ENCODE measurements at places on chromosomes 12 and 14. TPM values are rescaled to one million over a fixed set of nuclear protein-coding genes. Genes with fewer than 3 reads are reported as not detected.

The PDE3A gene
- 0.03 TPM for total RNA-seq

The CCDC197 gene
- not detected for total RNA-seq

The GLT8D2 gene
- 0.54 TPM for total RNA-seq

The MYO1H gene
- total RNA-seq: not detected

The NID2 gene
- 0.36 TPM for total RNA-seq

The BCL11B gene
- 0.23 TPM for total RNA-seq

GRCh38 chr14:94945615-94946014, 175.7 kb upstream of the GSC start:
- H3K27me3 ChIP-seq: no peaks in the 10 kb centered on the region
- no peaks in the 10 kb centered on the region for H3K36me3 ChIP-seq
- no peak overlapping the region for H3K27ac ChIP-seq
- DNase-seq: no peak
- no peaks in the 10 kb centered on the region for H3K4me1 ChIP-seq
- H3K4me3 ChIP-seq: no peak overlapping the region

- H3K27ac ChIP-seq: no peak overlapping the region
- H3K4me1 ChIP-seq: no peaks in the 10 kb centered on the region
- H3K36me3 ChIP-seq: no peaks in the 10 kb centered on the region
- H3K27me3 ChIP-seq: no peaks in the 10 kb centered on the region
- no peak overlapping the region for H3K4me3 ChIP-seq
- DNase-seq: peak; percentile 56
Observed at GRCh38 chr14:99415496-99416281, 65.0 kb downstream of the SETD3 start.

- H3K36me3 ChIP-seq: no peaks in the 10 kb centered on the region
- DNase-seq: no peak
- H3K27ac ChIP-seq: no peak overlapping the region
- no peaks in the 10 kb centered on the region for H3K4me1 ChIP-seq
- no peak overlapping the region for H3K4me3 ChIP-seq
Observed at GRCh38 chr14:94364964-94365363, 23.4 kb downstream of the SERPINA1 start.

DNA sequence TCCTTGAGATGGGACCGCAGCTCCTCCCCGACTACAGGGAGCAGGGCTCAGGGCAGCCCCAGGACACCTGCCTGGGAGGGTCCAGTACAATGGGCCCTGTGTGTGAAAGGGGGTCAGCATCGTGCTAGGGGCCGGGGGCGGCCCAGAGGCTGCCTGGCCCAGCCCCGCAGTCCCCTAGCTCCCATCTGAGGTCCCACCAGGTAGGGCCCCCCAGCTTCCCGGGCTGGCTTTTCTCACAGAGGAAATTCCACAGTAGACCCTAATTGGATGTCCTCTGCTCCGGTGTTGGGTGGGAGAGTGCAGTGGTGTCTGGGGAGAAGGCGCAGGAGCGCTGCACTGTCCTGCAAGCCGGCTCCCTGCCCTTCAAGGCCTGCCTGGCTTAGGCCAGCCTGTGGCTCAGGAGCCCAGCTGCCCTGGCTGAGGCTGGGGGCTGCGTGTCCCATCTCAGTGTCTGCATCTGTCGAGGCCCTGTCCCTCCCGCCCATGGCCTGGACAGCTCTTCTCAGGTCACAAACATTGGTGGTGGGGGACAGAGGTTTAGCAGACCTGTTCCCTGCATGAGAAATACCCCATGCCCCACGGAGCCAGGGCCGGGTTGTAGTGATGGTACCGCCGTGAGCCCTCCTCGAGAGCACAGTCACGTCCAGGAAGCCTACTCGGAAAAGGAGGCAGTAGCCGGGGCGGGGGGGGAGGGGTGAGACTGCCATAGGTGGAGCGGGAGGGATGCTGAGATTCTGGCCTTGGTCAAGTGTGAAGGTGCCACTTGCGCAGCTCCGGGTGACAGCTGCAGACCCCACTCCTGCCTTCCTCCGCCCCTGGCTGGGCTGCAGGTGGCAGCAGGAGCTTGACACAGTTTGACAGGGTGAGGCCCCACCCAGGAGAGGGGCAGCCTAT, 11.6 kb downstream of the HIP1R start:
- H3K27me3 ChIP-seq: no peaks in the 10 kb centered on the region
- DNase-seq: no peak
- H3K27ac ChIP-seq: no peak overlapping the region

DNA sequence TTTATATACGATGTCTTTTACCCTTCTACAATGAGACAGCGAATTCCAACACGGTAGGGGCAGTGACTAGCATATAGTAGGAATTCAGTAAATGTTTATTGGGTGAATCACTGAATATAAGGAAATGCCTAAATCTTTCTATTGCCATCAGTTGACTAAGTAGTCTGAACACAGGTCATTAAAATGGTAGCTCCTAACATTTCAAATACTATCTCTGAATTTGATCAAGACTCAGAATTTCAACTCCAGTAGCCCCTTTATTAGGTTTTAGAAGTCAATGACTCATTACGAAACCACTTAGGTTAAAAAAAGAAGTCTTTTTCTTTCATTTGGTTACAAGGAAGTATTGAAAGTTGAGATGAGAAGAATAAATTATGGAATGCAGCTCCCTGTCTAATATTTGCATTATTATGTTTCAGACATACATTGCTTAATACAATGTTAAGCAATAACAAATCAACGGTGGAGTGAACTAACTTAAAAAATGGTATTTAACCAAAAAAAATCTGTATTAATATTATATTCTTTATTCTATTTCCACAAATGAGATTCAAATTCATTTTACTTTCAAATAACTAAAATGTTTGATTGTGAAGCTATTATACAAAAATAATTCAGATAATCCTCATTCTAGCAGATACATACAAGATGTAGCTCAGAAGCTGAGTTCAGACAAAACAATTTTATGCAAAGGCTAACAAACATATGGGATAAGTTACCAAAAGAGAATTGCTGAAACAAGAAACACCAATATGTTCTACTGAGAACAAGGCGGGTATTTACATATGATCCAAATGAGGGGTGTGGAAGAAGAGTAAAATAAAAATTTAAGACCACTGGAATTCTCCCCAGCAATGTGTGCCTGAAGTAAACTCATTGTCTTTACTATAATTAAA, 302.7 kb downstream of the CEP128 start:
- no peak overlapping the region for H3K27ac ChIP-seq
- DNase-seq: no peak
- H3K4me3 ChIP-seq: no peak overlapping the region
- no peaks in the 10 kb centered on the region for H3K4me1 ChIP-seq
- H3K27me3 ChIP-seq: no peaks in the 10 kb centered on the region

- no peaks in the 10 kb centered on the region for H3K36me3 ChIP-seq
- no peaks in the 10 kb centered on the region for H3K27me3 ChIP-seq
- no peak overlapping the region for H3K27ac ChIP-seq
Observed at GRCh38 chr12:16165506-16165905, 112.0 kb downstream of the SLC15A5 start.

- H3K4me3 ChIP-seq: no peak overlapping the region
- H3K4me1 ChIP-seq: no peaks in the 10 kb centered on the region
- no peak for DNase-seq
- no peak overlapping the region for H3K27ac ChIP-seq
- no peaks in the 10 kb centered on the region for H3K27me3 ChIP-seq
- H3K36me3 ChIP-seq: no peaks in the 10 kb centered on the region
Observed at GRCh38 chr12:94286583-94287244, 138.3 kb downstream of the PLXNC1 start.

DNA sequence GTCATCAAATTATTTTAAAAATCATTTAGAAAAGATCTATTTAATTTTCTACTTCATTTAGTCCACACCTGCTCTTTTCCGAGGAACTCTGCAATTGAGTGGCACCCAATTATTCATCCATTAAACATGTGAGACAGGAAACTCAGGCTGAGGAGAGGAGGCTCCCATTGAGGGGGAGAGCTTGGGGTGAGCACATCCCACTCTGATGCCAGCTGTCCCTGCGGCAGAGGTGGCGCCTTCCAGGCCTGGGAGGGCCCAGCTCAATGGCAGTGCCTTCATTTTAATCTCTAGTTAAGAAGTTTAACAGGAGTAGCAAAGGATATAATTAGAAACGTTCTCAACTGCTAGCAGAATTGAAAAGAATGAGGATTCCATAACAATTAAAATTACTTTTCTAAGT, 92.0 kb downstream of the ITPR2 start:
- no peak for DNase-seq
- no peaks in the 10 kb centered on the region for H3K4me1 ChIP-seq
- no peak overlapping the region for H3K4me3 ChIP-seq
- no peaks in the 10 kb centered on the region for H3K27me3 ChIP-seq
- no peak overlapping the region for H3K27ac ChIP-seq

DNA sequence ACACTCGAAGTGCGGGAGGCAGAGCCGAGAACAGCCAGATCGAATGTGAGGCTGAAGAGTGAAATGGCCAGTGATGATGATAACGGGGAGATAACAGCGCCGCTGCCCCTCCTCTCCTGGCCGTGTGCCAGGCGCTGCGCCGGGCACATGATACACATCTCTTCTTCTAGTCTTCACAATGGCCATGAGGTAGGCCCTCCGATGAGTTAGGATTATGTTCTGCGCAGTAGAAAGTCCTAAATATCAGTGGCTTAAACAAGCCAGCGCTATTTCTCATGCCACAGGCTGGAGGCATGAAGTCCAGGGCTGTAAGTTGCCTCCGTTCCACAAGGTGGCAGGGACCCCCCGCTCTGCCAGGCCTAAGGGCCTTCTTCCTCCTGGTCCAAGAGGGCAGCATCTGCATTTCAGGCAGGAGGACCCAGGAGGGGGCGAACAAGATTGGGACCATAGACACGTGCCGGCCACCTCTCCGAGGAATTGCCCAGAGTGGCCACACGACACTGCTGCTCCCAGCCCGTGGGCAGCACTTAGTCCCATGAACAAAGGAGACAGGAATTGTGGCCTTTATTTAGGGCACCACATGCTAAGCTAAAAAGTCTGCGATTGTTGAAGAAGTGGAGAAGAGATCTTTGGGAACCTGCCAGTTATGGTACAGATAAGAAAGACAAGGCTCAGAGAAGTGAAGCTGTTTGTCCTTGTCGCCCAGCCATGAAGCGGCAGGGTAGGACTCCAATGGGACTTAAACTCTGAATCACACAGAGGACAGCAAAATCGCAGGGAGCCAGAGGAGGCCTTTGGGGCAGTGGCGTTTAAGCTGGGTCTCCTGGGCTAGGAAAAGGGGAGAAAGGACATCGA, 10.9 kb upstream of the HVCN1 start:
- no peak overlapping the region for H3K4me3 ChIP-seq
- DNase-seq: no peak
- H3K36me3 ChIP-seq: no peaks in the 10 kb centered on the region
- no peaks in the 10 kb centered on the region for H3K4me1 ChIP-seq
- no peaks in the 10 kb centered on the region for H3K27me3 ChIP-seq

DNA sequence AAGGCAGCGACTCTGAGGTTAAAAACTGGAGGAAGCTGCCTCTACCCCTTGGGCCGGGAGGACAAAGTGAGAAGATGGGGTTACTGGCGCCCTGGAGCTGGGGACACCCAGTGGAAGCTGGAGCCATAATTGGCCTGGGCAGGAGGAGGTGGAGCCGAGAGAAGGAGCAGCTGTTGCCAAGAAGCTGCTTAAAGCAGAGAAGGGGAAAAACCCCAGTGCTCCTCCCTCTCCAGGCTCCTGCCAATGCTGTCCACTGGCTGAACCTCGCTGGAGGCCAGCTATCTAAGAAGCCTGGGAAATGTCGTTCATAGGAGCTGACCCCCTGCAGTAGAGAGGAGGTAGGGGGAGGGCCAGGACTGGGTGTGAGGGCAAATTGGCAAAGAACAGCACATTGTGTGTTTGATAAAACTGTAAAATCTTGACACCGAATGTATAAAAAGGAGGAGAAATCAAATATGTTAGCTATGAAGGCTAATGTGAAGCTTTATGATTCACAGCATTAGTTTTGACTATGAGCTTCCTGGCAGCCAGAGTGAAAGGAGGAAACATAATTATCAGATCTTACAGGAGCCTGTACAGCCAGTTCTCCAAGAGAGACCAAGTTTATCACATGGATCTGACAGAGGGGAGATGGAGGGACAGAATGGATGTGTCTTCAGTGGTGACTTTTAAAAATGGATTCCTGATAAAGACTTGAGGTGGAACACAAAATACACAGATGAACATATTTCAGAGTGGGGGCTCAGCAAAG, 9.5 kb downstream of the HHIPL1 start:
- no peak overlapping the region for H3K27ac ChIP-seq
- no peak overlapping the region for H3K4me3 ChIP-seq
- H3K36me3 ChIP-seq: no peaks in the 10 kb centered on the region
- H3K27me3 ChIP-seq: no peaks in the 10 kb centered on the region

DNA sequence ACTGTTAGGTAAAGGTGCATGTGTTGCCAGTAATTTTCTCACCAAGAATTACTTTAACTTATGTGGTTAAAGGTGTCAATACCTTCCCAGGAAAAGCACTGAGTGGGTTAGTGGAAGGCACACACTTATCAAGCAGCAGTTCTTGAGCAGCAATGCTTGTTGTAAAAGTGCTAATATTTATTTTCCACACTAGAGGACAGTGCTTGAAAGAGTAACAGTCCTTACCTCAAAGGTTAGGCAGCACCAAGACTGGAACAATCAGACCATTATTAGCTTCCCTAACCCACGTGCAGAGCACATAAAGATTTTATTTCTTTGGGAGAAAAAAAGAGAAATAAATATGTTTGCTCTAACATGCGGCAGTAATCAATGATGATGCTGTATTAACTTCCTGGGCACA, 48.8 kb upstream of the KRR1 start:
- no peak for DNase-seq
- peak overlapping the region; percentile 83 for H3K27ac ChIP-seq
- H3K27me3 ChIP-seq: no peaks in the 10 kb centered on the region
- H3K36me3 ChIP-seq: no peaks in the 10 kb centered on the region
- no peak overlapping the region for H3K4me3 ChIP-seq
- H3K4me1 ChIP-seq: peaks cover 19% of the 10 kb centered on the region

GRCh38 chr14:68774771-68775613, 17.9 kb downstream of the ZFP36L1 start:
- H3K27ac ChIP-seq: no peak overlapping the region
- no peaks in the 10 kb centered on the region for H3K36me3 ChIP-seq
- DNase-seq: no peak
- H3K4me1 ChIP-seq: no peaks in the 10 kb centered on the region

GRCh38 chr12:1801303-1801975, 18.9 kb upstream of the LRTM2 start:
- no peaks in the 10 kb centered on the region for H3K4me1 ChIP-seq
- DNase-seq: no peak
- no peaks in the 10 kb centered on the region for H3K36me3 ChIP-seq
- H3K27me3 ChIP-seq: no peaks in the 10 kb centered on the region

DNA sequence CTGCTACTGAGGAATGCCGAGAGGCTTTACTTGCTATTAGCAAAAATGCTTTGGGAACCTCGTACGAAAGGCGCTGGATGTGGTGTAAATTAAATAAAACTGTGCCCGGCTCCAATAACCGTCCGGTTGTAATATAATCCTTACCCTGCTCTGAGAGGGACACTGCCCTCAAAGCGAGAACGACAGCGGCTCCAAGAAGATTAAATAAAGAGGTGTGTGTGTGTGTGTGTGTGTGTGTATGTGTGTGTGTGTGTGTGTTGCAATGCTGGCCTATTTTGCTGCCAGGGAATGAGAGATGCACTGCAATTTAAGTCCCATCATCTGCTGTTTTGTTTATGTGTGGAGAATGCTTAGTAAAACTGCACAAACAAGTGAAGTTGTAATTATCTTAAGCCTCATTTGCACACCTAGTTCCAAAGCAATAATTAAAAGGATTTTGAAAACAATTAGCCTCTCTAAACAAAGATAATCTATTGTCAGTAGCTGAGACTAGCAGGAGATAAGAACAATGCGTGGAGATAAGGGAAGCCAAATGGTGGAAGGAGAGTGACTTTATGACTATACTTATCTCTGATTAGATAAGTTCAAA, 1.2 kb upstream of the SIX1 start:
- H3K27me3 ChIP-seq: no peaks in the 10 kb centered on the region
- peak overlapping the region; percentile 77 for H3K27ac ChIP-seq
- peak overlapping the region; percentile 81 for H3K4me3 ChIP-seq
- DNase-seq: no peak
